ENCODE measurements at places on chromosomes 12 and 14.

GRCh38 chr12:28014196-28014595, 41.7 kb upstream of the PTHLH start:
- DNase-seq, result no peak

DNA sequence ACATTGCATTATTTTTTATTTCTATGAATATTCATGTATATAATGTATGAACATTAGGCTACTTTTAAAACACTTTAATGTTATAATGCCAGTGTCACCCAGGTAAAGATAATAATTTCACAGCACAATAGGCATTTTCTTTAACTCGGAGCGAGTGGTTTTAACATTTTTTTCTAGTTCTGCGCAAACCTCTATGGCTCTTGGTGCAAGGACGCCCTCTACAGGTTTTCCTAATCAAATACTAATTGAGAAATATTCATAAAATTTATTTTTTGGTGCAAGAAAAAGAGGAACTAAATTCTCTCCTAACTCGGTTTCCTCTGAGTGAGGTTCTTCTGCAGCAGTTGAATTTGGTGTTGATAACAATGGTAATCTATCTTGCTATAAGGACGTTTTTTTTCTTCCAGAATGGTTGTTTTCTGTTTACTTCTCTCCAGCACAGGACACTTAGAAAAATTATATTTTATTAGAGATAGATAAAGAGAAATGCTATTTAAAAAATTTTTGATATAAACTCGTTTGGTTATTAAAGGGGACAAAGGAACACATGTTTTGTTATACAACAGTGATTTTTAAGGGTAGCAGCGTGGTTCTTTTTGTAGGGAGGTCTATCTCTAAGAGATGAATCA, 2.4 kb upstream of the WIF1 start:
- no peak for DNase-seq

- DNase-seq, result no peak
These were observed 179.6 kb upstream of the NUDT4 start for GRCh38 chr12:93198086-93198485.

DNA sequence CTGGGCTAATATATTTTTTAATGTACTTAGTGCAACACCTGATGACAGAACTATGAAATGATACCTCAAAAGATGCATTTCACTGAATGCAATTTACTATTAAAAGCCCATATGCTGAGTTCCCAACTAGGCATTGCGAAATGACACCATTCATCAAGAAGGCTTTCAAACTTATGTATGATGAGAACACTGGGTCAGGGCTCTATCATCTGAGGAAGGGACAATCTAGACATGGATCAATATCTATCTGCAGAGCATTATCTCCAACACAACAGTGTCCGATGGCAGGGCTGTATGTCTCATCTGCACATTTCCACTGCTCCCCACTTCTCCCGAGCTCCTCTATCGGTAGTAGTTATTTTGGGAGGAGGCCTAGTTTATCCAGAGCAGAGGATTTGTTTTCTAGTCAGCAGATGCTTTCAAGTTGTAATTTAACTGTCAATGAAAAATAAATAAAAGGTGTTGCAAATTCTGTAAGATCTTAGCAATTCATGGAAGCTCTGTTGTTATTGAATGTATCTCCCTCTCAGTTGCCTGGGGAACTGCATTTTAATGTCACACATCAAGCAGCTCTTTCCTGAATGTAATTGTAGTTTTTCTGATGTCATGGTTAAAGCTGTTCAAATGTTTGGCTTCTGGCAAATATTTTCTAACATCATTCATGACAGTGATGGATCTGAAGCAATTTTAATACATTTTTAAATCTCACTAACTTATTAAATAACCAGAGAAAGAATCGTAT, 7.4 kb upstream of the GCH1 start:
- DNase-seq, result no peak

GRCh38 chr12:59517522-59517921, 78.3 kb upstream of the SLC16A7 start:
- no peak for DNase-seq

DNA sequence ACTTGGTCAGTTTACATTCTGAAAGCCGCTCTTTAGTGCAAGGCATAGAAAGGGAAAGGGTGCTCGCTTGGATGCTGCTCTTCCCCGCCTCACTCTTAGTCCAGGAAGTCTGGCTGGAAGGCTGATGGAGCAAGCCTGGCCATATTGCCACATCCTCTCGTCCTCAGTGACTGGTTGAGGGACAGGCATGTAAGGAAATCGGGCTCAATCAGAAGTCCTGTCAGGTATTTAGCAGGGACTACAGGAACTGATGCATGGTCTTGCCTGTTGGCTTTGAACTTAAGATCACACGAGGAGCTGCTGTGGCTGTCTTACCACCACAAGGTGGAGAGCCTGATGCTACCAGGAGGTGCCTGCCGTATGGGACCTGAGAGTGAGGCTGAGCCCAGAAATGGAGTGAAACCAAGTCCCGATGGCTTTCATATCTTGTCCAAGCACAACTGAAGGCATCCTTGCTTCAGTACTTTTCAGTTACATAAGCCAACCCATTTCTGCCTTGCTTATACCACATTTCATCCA, 10.7 kb upstream of the C12orf75 start:
- no peak for DNase-seq

- no peak for DNase-seq
These were observed 455.2 kb downstream of the CCDC91 start for GRCh38 chr12:28645436-28645835.

- DNase-seq, result no peak
These were observed 1.6 kb downstream of the PAPLN start for GRCh38 chr14:73238941-73239340.

DNA sequence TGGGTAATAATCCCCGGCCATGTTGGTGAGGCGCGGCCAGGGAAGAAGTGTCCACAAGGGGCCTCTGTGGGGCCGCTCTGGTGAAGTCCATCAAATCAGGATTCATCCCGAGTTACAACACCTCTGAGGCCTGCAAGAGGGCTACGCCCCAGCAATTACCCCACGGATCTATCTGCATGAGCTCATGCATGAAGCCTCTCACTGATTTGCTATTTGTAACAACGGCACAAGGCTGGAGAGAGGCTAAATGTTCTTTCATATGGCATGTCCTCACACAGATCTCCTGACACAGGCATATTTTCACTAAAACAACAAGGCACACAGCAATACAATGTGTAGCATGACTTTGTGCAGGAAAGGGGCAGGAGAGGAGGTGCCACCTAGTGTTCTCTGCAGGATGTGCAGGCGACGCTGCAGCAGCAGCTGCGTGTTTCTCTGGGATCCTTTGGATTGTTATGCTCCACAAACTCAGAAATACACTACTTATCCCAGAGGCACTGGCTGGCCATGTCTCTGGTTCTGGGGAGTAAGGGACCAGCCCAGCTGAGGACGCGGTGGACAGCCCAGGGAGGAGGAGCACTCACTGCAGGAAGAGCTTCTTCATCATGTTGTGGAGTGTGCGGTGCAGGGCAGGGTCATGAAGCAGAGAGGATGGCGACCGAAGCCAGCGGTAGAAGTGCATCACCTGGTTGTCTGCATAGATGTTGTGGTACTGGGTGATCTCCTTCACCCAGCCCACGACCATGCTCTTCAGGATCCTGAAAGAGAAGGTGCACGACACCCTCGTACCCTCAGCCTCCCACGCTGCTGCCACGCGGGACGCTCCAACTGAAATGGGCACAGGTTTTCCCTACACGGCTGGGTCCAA, 20.2 kb downstream of the P2RX2 start:
- DNase-seq, result no peak

GRCh38 chr12:44555454-44555853, 320.7 kb downstream of the NELL2 start:
- DNase-seq, result no peak

GRCh38 chr14:82412545-82412944, 878.9 kb upstream of the SEL1L start:
- no peak for DNase-seq

GRCh38 chr12:92185052-92185451, 39.4 kb upstream of the BTG1 start:
- DNase-seq, result no peak

- DNase-seq, result no peak
These were observed 10.9 kb upstream of the SERPINA9 start for GRCh38 chr14:94486883-94487282.

- no peak for DNase-seq
These were observed 155.4 kb downstream of the AACS start for GRCh38 chr12:125220404-125221273.

DNA sequence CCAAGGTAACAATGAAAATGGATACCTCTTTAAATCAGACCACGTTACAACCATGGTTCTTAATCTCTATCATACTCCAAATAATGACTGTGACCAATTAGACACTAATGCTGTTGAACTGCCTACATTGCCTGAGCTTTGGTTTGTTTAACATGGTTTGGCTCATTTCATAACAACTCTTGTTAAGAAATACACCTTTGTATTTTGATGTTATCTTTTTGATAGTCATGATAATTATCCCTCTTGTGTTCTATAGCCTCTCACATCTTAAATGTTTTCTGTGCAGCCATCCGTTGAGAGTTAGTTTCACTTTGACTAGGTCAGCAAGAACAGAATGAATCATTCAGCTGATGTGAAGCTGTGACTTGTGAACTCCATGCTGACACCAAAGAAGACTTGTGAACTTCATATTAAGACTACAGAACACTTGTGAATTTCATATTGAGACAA, 75.5 kb upstream of the RERGL start:
- no peak for DNase-seq

GRCh38 chr14:80698974-80699373, 242.6 kb downstream of the CEP128 start:
- no peak for DNase-seq

GRCh38 chr14:98112194-98112780, 1159.7 kb downstream of the BCL11B start:
- DNase-seq, result no peak

GRCh38 chr14:106631879-106632278, 1105.5 kb downstream of the TMEM121 start:
- DNase-seq, result no peak

DNA sequence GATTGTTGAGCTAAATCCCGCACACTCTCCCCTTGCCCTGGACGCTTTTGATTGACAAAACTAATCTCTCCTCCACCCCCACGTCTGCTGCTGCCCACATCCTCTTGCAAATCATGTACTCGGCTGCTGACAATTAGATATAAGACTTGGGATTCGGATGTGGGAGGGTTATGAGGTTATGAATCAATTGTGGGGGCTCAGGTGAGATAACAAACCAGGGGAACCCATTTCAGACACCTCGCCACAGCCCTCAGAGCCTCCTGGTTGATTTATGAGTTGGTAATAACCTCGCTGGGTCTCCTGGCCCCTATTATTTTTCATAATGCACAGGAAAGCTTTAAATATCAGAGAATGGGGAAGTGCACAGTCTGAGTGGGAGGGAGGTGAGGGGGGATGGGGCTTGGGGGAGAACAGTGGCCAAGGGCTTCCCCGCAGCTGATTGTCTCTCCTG, 449.9 kb downstream of the DPF3 start:
- no peak for DNase-seq

GRCh38 chr12:109832541-109833306, 474 bp downstream of the TRPV4 start:
- DNase-seq, result no peak

GRCh38 chr12:62128175-62128975, 131.8 kb upstream of the USP15 start:
- DNase-seq, result no peak

GRCh38 chr12:104828015-104828414, 130.1 kb downstream of the SLC41A2 start:
- no peak for DNase-seq

- DNase-seq, result no peak
These were observed 11.2 kb downstream of the COX14 start for GRCh38 chr12:50123203-50123602.

GRCh38 chr14:68408680-68409079, 384.2 kb downstream of the ZFP36L1 start:
- DNase-seq, result no peak

- no peak for DNase-seq
These were observed 14.9 kb downstream of the RERG start for GRCh38 chr12:15206338-15206737.

- no peak for DNase-seq
These were observed 2.6 kb upstream of the HAL start for GRCh38 chr12:95998611-95999286.

GRCh38 chr12:106179086-106179485, 40.3 kb upstream of the NUAK1 start:
- DNase-seq, result no peak

GRCh38 chr12:5308996-5309395, 122.9 kb upstream of the NTF3 start:
- no peak for DNase-seq

- DNase-seq, result no peak
These were observed 25.1 kb upstream of the KLRB1 start for GRCh38 chr12:9632766-9633165.

DNA sequence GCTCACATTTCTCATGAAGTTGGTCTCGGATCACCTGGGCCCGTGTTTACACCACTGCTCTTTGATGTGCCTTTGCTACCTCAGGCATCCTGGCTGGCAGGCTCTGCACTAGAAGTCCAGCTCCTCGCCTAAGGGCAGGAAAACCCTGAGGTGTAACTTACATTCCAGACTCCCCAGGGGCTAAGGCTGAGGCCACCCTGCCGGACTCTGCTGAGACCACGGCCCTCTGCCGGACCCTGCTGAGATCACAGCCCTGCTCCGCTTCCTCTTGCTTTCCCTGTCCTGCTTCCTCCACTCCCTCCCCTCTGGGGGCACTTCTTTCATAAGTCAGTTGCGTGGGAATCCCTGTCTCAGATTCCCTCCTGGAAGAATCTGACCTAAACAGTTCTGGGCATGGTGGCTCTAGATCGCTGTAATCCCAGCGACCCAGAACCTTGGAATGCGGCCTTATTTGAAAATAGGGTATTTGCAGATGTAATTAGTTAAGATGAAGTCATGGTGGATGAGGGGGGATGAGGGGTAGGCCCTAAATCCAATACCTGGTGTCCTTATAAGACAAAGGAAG, 17.2 kb downstream of the RILPL1 start:
- no peak for DNase-seq

GRCh38 chr14:99344051-99344758, 72.2 kb upstream of the BCL11B start:
- DNase-seq, result no peak

- no peak for DNase-seq
These were observed 134.3 kb downstream of the MED13L start for GRCh38 chr12:116142936-116143898.

DNA sequence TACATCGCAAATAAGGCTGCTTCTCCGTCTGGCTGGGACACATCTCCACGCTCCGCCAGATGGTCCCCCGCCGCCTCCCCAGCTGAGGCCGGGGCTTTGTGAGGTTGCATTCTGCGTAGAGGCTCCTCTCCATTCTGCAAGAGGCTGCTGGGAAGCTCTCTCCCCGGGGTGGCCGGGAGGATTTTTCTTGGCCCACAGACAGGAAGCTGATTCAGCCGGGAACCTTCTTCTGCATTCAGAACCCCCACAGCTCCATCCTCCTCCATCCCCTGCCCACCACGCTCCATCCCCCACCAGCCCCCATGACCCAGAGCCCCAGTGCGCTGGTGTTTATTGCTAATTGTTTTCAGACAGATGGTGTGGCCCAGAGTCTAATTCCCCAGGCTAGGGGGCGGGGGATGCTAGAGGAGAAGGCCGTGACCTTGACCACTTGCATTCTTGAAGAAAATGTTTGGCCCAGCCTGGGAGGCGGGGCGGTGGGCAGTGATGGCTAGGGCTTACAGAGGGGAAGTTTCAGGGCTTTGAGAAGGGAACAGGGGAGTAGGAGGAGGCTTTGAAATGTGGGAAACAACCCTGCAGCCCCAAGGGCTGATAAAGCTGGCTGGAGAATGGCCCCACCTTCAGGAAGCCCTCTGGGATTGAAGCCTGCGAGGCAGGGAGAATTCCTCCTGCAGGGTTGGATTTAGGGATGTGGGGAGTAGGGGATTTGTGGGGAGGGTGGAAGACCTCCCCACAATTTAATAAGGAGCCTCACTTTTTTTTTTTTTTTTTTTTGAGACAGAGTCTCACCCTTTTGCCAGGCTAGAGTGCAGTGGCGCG, 88.5 kb upstream of the NCOR2 start:
- no peak for DNase-seq
